Right renal cortex interstitium (tissue), 3 donors: ENCODE measurements at places on chromosomes 7 and 10. TPM values are rescaled to one million over a fixed set of nuclear protein-coding genes. Genes with fewer than 3 reads are reported as not detected.
A peak's percentile ranks its signal among the peaks of the same experiment; 100 is the strongest.

- no peak for DNase-seq
Observed at GRCh38 chr10:114629824-114630730, 28.0 kb downstream of the ABLIM1 start.

GRCh38 chr7:43756368-43757072, 2.0 kb upstream of the BLVRA start:
- no peak for DNase-seq

DNA sequence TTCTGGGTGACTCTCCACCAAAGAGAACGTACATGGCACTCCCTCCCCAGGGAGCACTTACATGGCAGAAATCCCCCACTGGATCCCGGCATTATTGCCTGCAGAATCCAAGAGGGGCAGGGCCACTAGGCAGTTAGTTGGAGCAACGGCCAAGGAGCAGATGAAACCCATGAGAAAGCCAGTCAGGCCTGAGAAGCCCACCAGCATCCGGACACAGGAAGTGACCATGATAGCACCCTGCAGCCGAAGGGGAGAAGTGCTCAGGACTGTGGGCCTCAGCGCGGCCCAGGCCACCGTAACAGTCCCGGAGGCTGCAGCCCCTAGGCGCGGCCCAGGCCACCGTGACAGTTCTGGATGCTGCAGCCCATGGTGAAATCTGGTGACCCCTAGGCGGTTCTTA, 43.5 kb downstream of the STRA8 start:
- DNase-seq: no peak

DNA sequence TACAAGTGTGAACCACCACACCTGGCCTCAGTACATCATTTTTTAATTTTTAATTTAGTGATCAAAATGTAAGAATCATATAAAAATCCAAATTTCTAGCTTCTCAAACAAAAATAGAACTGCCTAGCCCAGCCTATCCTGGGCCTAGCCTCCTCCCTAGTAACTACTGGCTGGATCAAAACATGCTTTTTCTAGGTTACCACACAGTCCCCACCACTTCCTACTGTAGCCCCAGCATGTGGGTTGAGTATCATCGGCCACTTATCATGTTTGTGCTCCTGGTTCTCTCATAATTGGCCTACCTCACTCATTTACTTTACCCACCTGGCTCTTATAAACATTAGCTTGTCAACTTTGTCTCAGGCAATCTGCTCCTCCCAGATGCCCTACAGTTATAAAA, 52.9 kb downstream of the DNAJC12 start:
- DNase-seq: no peak

GRCh38 chr10:77905086-77905748, 21.3 kb downstream of the DLG5 start:
- no peak for DNase-seq

DNA sequence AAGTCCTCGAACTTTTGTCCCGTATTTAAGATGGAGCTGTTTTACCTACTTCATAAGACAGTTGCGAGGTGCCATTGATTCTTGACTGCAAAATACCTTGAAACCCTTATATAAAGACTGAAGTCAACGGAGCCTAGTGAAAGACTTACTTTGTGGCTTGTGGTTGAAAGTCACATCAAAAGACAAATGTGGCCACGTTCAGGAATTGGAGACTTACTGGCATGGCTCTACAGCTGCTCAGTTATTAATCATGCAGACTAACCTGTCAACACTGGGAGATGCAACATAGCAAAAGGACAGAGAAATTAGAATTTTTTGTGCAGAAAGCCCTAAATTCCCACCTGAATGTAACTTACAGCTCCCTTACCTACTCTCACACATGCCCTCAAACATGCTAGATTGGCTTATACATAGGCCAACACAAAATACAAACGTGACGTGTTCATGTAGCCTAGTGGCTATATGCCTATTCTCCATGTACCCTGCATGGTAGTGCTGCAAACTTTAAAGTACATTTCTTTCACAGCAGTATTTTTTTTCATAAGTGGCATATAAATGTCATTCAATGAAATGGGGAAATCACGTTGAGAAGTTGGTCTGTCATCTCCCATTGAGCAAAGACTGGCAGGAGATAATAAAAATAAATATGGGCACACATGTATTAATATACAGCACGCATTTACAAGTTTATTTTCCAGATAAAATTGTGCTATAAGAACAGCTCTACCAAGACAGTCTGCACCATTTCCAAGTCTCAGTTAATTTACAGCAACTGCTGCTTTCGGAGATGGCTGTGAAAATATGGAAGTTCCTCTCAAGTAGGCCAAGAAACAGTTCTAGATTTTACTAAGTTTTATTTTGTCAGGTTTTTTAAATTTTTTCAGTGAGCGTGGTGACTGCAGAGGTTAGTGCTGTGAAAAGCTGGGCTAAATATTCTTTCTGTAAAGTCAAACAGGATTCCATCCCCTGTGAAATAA, 170.4 kb upstream of the C7orf33 start:
- DNase-seq: no peak

Gene ARHGAP21
- 78.6 TPM for polyA plus RNA-seq

GRCh38 chr10:58918887-58919286, 257.6 kb upstream of the PHYHIPL start:
- no peak for DNase-seq

Gene GSTO1
- 102 TPM for polyA plus RNA-seq

Gene OR2A14
- not detected for polyA plus RNA-seq

GRCh38 chr10:67306588-67307205, 380.9 kb downstream of the LRRTM3 start:
- no peak for DNase-seq

- DNase-seq: no peak
Observed at GRCh38 chr7:27128034-27128433, 2.5 kb downstream of the HOXA4 start.

DNA sequence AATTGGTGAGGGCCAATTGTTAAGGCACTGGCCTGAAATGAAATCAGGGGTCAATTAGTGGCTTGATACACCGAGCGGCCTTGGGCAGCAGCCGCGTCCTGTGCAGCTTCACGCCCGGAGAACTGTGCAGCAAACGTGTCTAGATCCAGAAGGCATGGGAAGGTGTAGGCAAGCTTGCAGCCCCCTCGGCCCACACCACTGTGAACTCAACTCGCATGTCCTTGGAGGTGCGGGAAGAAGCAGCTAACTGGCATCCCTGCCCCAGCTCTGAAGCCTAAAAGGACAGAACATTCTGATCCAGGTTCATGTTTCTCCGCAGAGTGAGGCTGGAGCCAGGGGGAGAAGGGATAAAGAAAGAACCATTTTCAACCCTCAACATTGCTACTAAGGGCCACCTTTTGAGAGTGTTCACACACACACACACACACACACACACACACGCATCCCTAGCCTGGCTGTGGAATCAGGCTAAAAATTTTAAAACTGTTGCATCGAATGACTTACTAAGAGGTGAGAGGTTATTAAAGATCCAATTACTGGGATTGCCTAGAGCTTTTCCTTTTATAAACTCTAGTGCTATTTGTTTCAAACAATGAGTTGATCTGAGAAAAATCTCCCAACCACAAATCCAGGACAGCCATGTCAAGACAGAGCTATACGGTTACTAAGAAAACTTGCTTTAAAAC, 104.0 kb downstream of the PARP12 start:
- no peak for DNase-seq

DNA sequence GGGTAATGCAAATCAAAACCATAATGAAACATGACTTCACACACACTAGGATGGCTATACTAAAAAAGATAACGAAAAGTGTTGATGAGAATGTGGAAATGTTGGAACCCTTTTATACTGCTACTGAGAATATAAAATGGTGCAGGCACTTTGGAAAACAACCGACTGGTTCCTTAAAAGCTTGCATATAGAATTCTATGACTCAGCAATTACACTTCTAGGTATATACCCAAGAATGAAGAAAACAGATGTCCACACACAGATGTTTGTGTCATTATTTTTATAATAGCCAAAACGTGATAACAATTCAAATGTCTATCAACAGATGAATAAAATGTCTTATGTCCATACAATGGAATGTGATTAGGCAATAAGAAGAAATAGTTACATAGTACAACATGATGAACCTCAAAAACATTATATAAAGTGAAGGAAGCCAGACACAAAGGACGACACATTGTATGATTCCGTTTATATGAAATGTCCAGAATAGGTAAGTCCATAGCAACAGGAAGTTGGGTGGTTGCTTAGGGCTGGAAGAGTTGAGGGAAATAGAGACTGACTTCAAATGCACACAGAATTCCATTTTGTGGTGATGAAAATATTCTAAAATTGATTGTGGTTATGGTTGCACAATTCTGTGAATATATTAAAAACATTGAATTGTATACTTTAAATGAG, 148.3 kb upstream of the PHYHIPL start:
- no peak for DNase-seq

Gene HTR7
- polyA plus RNA-seq: 1.1 TPM

DNA sequence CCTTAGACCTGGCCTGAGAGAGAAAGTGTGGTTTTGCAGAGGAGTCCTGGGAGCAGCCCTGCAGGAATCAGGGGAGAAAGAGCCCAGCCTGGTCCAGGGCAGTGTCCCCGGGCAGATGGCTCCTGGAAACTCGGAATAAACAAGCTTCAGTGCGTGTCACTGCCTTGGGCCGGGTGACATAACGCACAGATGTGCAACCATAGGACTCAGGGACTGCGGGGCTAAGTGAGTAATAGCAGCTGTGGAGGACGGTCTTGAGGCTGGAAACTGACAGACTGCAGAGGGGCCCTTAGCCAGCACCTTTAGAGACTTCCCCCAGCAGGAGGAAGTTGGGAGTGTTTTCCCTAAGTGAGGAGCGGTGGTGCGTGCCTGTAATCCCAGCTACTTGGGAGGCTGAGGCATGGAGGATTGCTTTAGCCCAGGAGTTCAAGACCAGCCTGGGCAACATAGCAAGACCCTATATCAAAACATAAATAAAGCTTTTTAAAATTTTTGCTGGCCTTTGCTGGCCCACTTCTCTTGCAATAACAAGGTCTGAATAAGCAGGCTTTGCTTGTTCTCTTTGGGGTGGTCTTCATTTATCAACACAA, 5.3 kb upstream of the CLIP2 start:
- no peak for DNase-seq

DNA sequence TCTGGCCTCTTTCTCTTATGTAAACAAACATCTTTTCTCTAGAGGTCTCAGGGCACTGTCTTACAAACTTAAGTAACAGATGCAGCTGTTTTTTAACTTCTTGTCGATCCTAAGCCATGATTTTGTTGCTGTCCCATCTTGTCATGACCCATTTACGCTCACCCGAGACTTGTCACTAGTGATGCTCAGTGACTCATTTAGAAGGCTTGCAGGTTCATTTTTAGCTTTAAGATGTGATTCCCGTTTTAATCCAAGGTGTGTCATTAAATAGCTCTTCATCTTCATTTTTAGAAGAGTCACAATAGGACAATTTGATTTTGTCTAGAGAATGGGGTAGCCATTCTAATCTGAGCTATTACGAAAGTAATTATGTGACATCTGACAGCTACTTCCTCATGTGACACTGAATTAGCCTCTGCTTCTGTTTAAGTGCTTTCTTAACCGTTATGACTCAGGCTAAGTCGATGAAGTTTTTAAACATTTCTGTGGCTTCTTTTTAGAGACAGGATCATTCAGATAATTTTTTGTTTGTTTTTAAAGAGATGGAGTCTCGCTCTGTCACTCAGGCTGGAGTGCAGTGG, 42.7 kb downstream of the SPDYE5 start:
- no peak for DNase-seq

DNA sequence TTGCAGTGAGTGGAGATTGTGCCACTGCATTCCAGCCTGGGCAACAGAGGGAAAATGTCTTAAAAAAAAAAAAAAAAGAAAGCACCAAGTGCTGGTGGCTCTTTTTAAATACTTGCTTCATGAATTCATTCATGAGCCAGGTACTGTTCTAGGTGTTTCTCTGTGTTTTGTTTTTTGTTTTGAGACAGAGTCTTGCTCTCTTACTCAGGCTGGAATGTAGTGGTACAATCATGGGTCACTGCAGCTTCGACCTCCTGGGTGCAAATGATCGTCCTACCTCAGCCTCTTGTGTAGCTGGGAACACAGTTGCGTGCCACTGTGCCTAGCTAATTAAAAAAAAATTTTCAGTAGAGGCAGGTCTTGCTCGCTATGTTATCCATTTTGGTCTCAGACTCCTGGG, 5.3 kb downstream of the STOX1 start:
- DNase-seq: no peak

Gene CYP26C1
- polyA plus RNA-seq: 0.07 TPM

- DNase-seq: no peak
Observed at GRCh38 chr7:141288626-141289025, 214.8 kb downstream of the TMEM178B start.

- no peak for DNase-seq
Observed at GRCh38 chr10:125264091-125264490, 103.7 kb upstream of the CTBP2 start.

GRCh38 chr10:86221442-86222335, 144.9 kb downstream of the GRID1 start:
- DNase-seq: no peak

GRCh38 chr10:103140469-103140868, 52.6 kb downstream of the NT5C2 start:
- no peak for DNase-seq

DNA sequence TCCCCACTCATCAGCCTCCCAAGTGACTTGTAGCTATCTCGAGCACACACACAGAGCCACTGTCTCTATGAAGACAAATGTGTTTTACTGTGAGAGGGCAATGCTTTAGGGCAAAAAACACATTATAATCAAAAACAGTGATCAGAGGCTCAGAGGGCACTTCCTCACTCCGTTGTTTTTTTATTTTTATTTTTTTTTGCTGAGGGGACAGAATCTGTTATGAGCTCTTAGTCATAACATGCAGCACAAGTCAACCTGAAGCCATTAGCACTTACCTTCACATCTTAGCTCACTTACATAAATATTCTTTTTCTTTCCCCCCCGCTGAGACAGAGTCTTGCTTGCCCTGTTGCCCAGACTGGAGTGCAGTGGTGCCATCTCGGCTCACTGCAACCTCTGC, 157.7 kb downstream of the CALN1 start:
- DNase-seq: no peak

GRCh38 chr10:101441541-101442455, 87.8 kb downstream of the BTRC start:
- peak; percentile 33 for DNase-seq

DNA sequence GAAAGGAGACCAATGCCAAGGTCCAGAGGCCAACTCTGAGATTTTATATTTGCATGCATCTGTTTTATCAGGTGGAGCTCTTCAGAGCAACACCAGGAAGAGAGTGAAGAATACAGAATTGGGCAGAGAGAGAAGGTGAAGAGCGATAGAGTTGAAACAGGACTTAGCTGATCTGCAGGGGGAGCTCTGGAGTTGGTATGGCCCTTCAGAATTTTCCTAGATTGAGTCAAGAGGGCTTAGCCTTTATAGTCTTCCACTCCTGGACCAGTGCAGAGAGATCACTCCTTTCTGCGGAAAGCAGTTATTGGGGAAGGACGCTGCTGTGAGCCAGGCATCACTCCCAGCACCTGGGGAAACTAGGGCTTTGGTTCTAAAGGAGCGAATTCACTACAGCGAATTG, 105.0 kb upstream of the DGKB start:
- DNase-seq: no peak

GRCh38 chr7:128867241-128867640, 4.6 kb downstream of the ATP6V1F start:
- no peak for DNase-seq

GRCh38 chr7:95056107-95056739, 148.8 kb downstream of the PPP1R9A start:
- DNase-seq: no peak

- DNase-seq: no peak
Observed at GRCh38 chr7:30863706-30864035, 48.0 kb upstream of the AQP1 start.
